ENCODE measurements at places on chromosomes 16 and 17. TPM values are rescaled to one million over a fixed set of nuclear protein-coding genes. Genes with fewer than 3 reads are reported as not detected.

C16orf46 gene
- total RNA-seq, result 0.08 TPM

HSF5 gene
- total RNA-seq, result 0.09 TPM

ITGAD gene
- 2.0 TPM for total RNA-seq

PRDM7 gene
- total RNA-seq, result not detected

CIBAR2 gene
- not detected for total RNA-seq

UMOD gene
- not detected for total RNA-seq

CES3 gene
- 0.19 TPM for total RNA-seq

- DNase-seq, result no peak
Measured at GRCh38 chr17:43779145-43780125, 658 bp upstream of the DUSP3 start.

DNA sequence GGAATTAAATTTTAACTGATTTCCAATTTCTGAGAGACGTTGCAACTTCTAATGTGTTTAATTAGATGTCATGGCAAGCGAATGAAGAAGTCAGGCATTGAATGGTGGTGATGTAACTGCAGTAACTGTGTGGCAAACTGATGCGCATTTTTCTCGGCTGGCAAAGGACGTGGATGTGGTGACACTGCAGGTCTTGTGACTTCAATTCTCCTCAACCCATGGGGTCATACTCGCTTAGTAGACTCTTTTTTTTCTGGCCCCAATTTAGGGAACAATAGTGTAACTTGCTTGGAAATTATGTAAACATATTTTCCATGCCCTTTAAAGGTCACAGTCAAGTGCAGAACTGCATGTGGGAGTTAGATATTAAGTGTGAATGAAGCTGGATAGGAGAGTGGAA, 1.9 kb upstream of the FAM20A start:
- no peak for DNase-seq

GRCh38 chr17:49994085-49995054, 654 bp downstream of the DLX3 start:
- DNase-seq, result no peak

DNA sequence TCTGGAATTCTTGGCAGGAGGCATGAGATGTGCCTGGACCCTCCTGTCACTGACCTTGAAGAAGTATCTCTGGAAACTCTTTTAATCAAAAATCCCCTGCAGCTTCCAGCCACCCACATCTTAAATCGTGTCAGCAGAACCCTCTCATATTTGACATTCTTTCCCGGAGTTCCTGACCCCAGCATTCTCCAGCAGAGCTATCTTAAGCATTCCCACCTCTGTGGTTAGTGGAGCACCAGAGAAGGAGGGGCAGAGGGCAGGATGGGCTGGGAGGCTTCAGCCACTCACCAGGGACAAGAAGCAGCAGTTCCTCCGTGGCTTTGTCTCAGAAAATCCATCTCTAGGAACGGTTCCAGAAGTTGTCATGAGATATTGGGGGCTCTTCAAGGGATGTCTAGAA, 149.9 kb downstream of the RGS9 start:
- no peak for DNase-seq

DNA sequence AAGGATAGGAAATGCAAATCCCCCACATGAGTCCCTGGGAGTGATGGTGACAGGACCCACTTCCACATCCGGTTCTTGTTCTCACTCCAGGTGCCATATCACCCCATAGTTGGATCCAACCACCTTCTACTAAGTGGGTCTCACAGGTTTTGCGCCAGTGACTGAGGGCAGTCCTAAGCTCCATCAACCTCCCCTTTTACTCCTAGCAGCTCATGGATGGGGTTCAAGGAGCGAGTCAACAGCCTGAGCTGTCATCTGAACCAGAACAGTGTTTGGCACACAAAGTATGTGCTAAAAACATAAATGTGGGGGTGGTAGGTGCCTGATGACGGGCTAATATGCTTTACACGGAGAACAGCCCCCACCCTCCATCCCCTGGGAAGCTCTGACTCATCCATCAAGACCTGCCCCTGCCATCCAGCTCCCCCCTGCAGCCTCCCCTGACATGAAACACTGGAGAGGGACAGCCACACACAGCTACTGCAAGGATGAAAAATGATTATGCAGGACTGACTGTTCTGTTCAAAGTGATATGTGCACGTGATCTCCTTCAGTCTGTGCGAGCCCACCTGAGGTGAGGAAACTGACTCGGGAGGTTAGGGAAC, 143.2 kb upstream of the CDH5 start:
- DNase-seq, result no peak

- DNase-seq, result no peak
Measured at GRCh38 chr17:46745376-46745775, 73.1 kb downstream of the WNT3 start.

DNA sequence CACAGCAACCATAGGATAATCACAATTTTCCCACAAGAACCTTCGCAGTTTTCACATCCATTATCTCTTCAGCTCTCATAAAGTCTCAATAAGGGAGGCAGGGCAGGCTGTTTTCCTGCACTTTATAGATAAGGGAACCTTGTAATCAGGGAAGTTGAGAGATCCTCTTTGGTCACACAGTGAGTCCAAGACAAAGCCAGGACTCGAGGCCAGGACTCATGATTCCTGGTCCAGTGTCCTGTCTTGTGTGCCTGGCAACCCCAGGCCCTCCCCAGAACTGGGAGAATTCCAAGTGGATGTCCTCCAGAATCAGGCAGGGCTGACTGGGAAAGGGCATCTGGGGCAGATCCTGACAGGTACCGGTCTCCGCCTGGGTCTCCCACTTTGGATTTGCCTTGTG, 23.1 kb upstream of the PHF12 start:
- DNase-seq, result no peak

DNA sequence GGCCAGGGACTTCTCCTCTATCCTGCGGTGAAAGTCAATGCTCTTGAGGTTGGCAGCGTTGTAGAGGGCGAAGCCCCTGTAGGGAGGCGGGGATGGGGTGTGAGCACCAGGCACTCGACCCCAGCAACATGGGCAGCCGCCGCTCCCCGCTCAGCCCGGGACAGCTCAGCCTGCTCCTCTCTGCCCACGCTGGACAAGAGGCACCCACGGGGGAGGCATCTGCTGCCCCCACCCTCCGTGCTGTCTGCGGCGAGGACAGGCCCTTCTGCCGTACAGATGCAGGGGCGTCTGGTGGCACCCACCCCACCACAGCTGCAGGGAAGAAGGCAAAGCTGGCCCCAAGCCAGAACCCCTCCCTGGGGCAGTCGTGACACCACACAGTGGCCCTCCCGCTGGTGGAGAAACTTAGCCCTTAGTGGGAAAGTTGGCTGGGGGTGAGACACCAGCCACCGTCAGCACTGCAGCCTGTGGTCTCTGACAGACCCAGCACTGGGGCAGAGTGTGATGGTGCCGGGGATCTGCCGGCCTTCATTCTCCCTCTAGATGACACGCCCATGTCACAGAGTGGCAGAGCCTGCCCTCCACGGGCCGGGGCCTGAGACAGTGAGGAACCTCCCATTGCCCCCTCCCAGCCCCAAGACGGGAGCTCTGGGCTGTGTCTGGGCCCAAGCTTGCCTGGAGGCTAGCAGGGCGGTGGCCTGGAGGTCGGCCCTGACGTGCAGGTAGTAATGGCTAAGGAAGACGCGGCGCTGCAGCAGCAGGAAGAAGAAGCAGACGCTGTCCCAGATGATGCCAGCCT, 19.5 kb downstream of the CTU2 start:
- no peak for DNase-seq

GRCh38 chr17:70208825-70209555, 39.7 kb downstream of the KCNJ2 start:
- DNase-seq, result no peak

GRCh38 chr16:66991545-66992077, 3.2 kb downstream of the CES4A start:
- DNase-seq, result no peak

DNA sequence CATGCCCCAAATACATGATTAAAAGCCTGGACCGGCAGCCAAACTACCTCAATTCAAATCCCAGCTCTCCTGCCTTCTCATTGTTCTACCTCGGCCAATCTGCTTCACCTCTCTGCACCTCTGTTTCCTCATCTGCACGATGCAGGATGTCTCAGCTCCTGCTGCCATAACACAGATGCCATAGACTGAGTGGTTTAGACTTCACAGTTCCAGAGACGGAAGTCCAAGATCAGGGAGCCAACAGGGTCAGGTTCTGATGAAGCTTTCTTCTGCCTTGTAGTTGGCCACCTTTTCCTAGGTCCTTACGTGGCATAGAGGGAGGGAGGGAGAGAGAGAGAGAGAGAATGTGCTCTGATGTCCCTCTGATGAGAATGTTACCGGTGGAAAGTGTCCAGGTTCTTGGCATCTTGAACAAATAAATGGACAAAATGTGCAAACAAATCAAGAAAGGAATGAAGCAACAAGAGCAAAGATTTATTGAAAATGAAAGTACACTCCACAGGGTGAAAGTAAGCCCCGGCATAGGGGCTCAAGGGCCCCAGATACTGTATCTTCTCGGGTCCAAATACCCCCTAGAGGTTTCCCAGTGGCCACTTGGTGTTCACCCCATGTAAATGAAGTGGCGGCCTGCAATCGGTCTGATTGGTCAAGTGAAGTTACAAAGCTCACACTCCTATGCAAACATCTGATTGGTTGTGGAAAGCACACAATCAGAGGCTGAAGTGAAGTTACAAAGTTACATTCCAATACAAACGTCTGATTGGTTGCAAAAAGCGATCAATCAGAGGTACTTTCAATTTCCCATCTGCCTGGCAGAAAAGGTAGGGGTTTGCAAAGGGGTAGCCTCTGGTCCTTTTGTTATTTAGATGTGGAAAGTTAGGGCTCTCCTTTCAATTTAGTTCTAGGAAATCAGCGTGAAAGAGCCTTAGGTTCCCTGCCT, 43.3 kb upstream of the ZCCHC14 start:
- no peak for DNase-seq

GRCh38 chr16:11354733-11355574, 9.7 kb downstream of the RMI2 start:
- DNase-seq, result no peak

- DNase-seq, result peak; percentile 34
Measured at GRCh38 chr17:70168044-70168976, 1.0 kb upstream of the KCNJ2 start.

GRCh38 chr16:30553393-30553899, 4.7 kb downstream of the ZNF764 start:
- no peak for DNase-seq

DNA sequence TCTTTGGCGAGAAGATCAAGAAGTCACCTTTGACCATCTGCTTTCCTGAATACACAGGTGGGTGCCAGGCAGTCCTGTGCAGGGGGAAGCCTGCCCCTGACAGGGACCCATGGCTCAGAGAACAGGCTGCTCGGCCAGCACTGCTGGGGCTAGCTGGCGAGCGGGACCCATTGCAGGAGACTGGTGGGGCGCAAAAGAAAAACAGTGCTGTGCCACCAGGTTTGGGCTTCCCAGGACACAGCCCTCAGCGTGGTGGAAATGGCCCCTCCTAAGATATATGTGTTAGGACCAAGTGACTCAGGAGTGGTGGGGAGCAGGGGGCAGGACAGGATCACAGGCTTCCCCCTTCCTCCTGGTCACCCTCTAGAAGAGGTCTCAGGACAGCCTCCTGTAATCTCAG, 73.9 kb downstream of the AMFR start:
- DNase-seq, result no peak

GRCh38 chr17:6505425-6506142, 50.8 kb downstream of the PITPNM3 start:
- no peak for DNase-seq

- DNase-seq, result no peak
Measured at GRCh38 chr17:68298601-68299000, 7.3 kb downstream of the ARSG start.

- no peak for DNase-seq
Measured at GRCh38 chr17:1005361-1005946, 8.5 kb downstream of the TIMM22 start.

DNA sequence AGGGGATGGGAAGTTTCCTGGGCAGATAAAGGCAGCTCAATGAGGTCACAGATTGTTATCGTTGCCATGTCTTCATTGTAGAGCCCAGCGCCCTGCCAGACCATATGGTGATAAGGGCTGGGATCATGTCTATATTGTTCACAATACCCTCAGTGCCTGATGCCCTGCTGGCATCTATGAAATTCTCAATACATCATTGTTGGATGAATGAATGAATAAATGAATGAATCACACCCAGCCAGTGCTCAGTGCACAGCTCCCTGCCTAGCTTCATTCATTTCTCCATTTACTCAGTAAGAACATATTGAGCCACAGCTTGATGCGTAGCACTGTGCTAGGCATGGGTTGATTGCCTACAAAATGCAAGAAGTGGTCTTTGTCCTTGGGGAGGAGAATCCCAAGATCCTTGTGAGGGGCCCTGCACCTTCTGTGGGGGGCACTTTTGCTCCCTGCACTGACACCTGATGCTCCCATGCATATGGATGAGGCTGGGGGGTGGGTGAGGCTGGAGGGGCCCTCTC, 29.7 kb downstream of the MRC2 start:
- DNase-seq, result no peak

DNA sequence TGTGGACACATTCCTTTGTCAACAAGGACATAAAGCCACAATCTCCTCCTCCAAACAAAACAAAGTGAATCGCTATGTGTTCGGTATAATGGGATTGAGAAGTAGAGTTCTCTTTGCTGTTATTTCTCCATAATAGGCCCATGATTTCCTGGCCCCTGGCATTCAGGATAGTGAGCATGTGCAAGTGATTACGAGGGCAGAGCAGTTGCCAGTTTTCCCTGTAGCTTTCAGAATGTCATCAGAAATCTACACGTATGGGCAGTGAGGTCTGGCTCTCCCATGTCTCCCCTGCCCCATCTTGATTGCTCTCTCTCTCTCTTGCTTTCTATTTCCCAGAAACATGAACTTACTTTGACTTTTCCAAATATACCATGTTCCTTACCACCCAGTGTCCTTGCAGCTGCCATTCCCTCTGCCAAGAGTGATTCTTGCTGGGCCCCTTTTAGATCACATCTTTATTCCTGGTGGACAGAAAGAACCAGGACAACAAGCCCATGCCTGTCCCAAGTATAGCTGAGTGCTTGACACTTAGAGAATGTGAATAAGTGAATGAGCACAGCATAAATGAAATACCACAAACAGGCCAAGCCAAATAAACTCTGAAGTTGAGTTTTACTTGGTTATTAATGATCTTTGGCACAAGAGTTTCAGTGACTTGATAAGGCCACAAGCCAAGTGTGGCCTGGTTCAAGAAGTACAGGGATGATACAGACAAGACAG, 273.1 kb downstream of the CDH13 start:
- no peak for DNase-seq

Measured in liver (tissue), 10 donors.